Fibroblast of the aortic adventitia (primary cell): ENCODE measurements at places on chromosomes 2 and 18. TPM values are rescaled to one million over a fixed set of nuclear protein-coding genes. Genes with fewer than 3 reads are reported as not detected.

DNA sequence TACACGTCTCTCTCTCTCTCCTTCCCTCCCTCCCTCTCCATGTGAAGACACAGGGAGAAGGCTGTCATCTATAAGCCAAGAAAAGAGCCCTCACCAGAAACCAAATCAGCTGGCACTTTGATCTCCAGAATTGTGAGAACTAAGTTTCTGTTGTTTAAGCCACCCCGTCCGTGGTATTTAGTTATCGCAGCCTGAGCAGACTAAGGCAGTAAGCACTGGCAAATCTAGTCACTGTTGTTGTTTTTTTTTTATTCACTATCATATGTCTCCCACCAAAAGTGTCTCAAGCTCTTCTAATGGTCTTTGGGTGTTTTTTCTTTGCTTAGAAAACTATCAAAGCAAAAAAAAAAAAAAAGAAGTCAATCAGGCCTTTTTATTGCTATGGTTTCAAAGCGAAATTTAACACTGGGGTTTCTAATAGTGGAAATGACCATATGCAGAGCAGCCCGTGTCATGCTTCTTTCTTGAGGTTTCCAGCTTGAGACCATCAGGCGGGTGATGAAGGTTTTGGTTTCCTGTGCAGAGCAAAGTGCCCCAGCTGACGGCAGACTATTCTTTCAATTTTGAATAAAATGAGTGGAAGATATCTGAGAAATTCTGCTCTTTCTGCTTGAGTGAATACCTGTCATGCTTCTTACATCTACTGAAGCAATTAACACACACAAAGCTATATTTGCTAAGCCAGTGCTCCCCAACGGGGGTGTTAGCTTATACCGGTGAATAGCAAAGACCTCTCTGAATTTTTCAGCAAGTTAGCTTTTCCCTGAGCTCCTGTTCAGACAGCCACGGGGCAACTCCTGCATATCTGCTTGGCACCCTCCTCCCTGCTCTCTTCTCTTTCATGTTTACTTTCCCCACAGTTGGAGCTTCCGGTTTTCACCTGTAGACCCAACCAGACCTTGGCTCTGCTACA, 394.1 kb upstream of the ATP5MC3 start:
- DNase-seq: no peak

GRCh38 chr2:105872142-105872728, 127.5 kb downstream of the NCK2 start:
- DNase-seq: no peak

MYO7B gene
- 0.18 TPM in 1 of 2 replicates, not detected in the other for total RNA-seq

SAP130 gene
- 3.5 and 15.2 TPM in 2 replicates for total RNA-seq
